ENCODE measurements at places on chromosomes 16 and 17.

- DNase-seq = no peak
Measured at GRCh38 chr16:54890381-54890780, 40.3 kb upstream of the IRX5 start.

- DNase-seq = no peak
Measured at GRCh38 chr16:65305266-65305959, 183.6 kb upstream of the CDH11 start.

DNA sequence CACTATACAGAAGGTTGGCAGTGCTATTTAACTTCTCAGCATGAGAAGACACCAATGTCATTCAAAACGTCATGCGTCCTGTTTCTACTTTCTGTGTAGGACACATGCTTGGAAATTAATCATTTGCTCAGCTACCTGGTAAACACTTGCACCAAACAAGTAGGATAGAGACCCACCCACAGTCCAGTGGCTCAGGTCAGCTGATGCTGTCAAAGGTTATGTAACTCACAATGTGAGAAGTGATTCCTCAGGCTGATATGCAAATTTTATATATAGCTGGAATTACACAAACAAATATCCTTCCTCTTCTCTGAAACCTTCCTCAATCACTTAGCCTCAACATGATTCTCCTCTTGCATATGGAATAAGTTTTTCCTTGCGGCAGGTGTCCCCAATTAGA lies 59.6 kb downstream of the ZZEF1 start:
- no peak for DNase-seq

DNA sequence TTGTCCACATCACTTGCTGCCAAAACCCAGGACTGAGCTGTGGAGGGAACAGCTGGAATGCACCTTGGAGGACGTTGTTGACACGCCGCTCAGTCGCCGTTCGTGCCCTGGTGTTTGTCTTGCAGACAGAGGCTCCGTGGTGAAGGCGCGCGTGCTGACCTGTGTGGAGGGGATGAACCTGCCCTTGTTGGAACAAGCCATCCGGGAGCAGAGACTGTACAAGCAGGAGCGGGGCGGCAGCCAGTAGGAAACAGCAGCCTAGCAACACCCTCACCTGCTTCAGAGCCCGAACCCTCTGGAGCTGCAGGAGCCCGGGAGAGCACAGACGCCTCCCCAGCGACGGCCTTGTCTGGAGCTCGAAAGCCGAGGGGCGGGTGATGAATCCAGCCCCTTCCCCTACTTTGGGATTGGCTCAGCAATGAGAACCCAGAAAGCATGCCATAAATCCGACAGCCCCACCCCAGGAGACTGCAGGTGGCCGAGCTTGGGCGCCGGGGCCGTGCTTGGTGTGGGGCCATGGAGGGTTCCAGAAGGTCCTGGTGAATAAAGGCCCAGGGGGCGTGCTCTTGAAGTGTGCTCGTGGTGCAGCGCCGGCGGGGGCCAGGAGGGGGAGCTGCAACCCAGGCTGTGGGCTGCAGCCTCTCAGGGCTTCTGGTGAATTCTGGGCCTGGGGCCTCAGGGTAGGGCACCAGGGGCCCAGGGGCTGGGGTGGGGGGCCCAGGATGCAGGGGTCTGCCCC lies 470 bp upstream of the CDK3 start:
- DNase-seq = no peak

GRCh38 chr17:77429969-77430752 lies 289.4 kb downstream of the SEC14L1 start:
- peak; percentile 99 for DNase-seq

GRCh38 chr16:11582157-11582814 lies 4.4 kb downstream of the LITAF start:
- DNase-seq = no peak

Measured in vagina (tissue), 2 donors.